ENCODE measurements at places on chromosomes 12 and 14.

DNA sequence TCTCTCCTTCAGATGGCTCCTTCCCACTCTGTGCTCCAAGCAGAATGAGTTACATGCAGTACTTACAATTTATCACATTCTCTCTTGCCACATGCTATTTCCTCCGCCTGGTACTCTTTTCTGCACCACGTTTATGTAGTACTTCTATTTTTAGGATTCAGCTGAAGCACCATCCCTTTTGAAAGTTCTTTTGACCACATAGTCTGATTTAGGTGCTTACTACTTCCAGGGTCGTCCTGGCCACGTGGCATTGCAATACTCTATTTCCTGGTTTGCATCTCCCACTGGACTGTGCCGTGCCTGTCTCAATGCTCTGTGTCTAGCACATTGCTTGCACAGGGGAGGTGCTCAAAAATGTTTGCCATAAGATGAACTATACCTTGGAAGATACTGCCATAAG is 16.3 kb upstream of the TBC1D30 start:
- peak; percentile 28 for DNase-seq

- no peak for DNase-seq
Measured at GRCh38 chr14:96649327-96649601, 147.1 kb downstream of the PAPOLA start.

- no peak for DNase-seq
Measured at GRCh38 chr14:89367779-89368120, 49.3 kb downstream of the FOXN3 start.

DNA sequence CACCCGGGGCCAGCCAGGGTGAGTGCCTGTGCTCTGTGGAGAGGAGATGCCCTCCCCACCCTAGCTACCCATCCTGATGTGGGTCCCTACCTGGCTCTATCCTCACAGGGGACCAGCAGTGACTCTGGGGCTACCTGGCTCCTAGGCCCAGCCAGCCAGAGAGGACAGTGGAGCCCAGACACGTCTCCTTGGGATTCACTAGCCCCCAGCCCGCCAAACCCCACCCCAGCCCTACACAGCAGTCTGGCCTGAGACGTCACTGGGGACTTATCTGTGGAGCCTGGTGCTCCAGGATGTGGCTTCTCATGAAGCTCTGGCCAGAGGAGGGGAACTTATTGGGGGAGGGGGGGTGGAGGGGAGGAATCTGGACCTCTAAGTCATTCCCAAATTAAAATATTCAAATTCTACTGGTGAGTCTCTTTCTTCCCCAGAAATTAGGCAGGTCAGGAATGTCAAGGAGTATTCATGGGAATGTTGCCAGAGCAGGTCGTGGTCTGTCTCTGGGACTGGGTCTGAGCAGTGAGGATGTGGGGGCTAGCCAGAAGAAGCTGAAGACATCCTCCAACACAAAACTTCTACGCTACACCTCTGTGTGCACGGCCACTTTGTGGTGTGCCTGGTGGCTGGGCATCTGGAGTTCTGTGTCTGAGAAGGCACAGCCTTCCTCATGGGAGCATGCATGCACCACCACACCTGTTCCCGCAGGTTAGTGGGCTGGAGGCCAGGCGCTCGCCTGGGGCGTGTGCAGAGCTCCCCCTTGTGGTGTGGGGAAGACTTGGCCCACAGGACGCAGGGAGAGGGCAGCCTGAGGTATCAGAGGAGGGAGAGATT is 2.7 kb downstream of the CMTM5 start:
- peak; percentile 69 for DNase-seq

- peak; percentile 8 for DNase-seq
Measured at GRCh38 chr14:60977847-60978246, 3.0 kb downstream of the TRMT5 start.

- DNase-seq = no peak
Measured at GRCh38 chr12:2764398-2764797, 30.4 kb upstream of the FKBP4 start.

DNA sequence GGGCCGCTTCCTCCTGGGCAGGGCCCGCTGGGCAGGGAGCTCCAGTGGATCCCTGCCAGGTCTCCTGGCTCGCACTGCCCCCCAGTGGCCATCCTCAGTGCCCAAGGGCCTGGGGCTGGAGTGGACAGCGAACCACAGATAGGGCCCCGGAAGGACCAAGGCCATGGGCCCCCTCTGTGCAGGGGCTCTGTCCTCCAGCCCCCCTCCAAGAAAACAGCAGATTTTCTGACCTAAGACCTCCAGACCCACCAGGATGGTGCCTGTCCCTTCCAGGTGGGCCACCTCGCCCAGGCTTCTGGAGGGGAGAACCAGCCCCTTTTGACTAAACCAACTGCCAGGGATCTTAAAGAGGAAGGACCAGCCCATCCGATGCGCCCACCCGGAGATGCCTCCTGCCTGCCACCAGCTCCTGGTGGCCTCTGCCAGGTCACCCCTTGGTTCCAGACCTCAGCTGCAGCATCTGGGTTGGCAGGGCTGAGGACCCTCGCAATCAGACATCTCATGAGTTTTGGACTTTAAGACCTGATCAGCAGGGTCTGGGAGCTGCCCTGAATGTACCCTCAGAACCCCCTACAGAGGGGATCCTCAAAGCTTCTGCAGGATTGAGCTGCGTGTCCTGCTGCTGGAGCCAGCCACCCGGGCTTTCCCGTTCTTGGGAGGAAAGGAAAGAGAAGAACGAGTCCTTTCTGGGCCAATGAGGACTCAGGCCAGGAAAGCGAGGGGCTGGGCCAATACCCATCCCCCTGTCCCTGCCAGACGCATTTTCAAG is 325.8 kb upstream of the DIO3 start:
- DNase-seq = peak; percentile 43

- DNase-seq = peak; percentile 100
Measured at GRCh38 chr12:47741340-47741703, 16.0 kb upstream of the ENDOU start.

DNA sequence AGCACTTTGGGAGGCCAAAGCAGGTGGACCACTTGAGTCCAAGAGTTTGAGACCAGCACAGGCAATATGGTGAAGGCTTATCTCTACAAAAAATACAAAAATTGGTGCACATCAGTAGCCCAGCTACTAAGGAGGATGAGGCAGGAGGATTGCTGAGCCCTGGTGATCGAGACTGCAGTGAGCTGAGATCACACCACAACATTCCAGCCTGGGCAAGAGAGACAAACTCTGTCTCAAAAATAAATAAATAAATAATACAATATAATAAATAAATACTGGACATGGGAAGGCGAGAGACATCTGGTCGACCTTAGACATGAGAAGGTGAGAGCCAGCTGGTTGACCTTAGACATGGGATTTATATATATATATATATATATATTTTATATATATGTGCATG is 119.8 kb upstream of the SLC38A4 start:
- DNase-seq = no peak

GRCh38 chr14:98334186-98334585 is 937.8 kb downstream of the BCL11B start:
- no peak for DNase-seq

DNA sequence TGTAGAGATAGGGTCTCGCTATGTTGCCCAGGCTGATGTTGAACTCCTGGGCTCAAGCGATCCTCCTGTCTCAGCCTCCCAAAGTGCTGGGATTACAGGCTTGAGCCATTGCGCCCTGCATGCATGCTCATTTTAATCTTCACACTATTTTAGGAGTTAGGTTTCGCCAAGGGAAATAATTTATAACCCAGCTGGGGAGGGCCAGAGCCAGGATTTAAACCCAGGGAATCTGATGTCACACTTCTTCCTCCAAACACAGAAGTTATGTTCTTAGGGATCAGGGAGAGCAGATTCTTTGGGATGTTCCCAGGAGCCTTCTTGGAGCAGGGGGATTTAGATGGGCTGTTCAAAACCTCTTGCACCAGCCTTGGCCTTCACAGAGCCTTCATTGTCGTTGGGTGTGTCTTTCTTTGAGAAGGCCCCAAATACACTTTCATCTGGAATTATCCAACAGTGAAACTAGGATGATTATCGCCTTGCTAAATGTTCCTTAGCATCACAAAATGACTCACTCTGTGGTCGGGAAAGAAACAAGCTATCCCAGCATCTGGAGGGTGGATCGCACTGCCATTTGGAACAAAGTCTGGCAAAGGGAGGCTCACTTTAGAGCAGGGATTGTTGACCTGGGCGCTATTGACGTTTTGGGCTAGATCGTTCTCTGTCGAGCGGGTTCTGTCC is 8.2 kb upstream of the PPP1CC start:
- no peak for DNase-seq

DNA sequence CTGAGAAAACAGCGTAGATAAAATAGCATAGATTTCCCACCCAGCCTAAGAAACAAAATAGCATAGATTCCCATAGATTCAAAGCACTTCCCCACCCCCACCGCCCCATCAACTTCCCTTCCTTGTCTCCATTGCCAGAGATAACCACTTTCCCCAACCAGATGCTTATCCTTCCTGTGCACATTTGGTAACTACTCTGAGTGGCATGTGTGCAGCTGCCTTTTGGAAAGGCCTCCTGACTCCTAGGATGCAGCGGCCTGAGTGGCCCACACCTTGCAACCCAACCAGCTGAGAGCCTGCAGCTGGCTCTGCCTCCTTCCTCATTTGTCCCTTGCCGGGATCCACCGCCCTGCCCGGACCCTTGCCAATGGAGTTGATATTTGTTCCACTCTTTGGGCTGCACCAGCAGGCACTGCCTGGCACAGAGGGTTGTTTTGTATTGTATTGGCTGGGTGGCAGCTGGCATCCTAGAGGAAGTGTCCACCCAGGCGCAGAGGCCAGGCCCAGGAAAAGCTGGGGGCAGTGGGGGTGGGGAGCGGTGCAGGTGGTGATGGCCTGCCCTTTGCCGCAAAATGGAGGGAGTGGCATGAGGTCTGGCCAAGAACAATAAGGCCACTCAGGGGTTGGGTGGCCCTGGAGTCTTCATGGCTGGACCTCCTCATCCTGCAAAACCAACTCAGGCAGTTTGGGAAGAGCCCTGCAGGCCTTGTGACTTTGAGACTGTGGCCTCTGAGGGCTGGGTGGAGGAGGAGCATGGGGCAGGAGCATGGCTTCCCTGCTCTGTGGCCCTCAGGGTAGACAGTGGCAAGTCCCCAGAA is 4.9 kb downstream of the SLC48A1 start:
- DNase-seq = peak; percentile 55

- no peak for DNase-seq
Measured at GRCh38 chr12:5094551-5094950, 50.9 kb downstream of the KCNA5 start.

DNA sequence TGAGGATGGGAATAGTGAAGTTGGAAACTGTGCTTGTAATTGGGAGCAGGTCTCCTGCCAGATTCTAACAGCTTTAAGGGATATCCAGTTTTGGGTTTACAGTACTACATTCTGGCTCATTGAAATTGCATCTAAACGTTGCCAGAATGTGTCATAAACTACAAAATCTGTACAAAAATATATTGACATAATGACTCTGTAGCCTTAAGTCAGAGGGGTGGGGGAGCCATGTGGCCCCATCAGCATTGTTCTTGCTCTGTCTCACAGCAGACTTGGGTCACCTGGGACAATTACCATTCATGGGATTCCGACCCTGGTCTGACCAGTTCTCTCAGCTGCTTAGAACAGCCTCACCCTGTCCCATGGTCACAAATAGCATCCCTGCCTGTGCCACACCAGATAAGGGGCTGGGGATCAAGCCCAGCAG is 43.3 kb upstream of the MED13L start:
- DNase-seq = no peak

DNA sequence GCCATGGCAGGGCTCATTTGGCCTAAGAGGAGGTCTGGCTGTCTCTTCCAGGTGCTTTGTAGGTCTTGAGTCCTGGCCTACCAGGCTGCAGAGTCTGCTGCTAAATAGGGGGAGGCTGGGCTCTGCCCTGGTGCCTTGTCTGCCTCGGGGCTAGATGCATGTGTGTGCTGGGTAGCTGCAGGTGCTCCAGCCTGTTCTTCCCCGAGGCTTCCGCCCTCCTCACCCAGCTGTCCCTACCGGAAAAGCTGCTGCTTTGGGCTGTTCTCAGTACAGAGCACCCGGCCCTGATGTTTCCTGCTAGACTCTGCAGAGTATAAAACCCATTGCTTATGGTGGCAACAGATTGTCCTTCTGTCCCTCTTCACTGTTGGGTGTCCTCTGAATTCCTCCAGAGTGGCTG is 37.7 kb downstream of the RAB35 start:
- peak; percentile 65 for DNase-seq

DNA sequence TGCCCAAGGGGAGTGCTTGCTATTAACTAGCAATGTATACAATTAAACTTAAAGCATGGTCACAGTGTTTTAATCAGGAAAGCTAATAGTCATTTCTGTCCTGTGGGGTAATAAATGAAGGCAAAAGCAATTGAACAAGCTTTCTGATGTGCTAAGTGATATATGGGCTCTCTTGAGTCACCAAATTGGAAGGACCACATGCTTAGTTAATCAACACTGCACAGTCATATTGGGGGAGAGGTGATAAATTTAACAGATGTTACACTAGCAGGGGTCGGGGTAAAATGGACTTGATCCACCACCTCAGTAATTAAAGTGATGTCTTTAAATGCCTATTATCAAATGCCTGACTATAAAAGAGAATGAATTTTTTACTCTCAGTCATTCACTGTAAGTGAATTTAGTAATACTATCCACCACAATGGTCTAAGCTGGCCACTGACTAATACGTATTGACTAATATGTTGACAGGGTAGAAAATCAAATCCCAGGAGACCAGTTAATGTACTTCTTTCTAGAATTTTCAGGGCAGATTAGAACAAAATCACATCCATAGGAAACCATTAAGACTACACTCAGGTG is 736.3 kb downstream of the RPS29 start:
- DNase-seq = no peak

GRCh38 chr12:101706403-101706802 is 9.0 kb downstream of the CHPT1 start:
- no peak for DNase-seq

GRCh38 chr12:88566430-88566829 is 13.8 kb downstream of the KITLG start:
- DNase-seq = no peak

DNA sequence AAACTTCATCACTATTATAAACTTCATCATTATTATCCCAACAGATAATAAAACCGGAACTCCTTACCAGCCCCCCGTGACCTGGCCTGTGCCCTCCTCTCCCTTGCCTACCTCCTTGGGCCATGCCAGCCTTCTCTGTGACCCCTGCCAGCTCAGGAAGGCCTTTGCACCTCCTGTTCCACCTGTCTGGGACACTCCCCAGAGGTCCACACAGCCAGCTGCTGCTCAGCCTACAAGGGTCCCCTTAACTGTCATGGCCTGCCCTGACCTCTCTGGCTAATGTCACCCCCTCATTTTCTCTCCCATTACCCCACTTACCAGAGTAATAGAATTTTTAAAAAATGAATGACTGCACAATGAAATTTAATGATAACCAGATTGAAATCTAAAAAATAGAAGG is 121.0 kb downstream of the NCOR2 start:
- no peak for DNase-seq

GRCh38 chr14:56514663-56515371 is 64.8 kb upstream of the TMEM260 start:
- DNase-seq = no peak

DNA sequence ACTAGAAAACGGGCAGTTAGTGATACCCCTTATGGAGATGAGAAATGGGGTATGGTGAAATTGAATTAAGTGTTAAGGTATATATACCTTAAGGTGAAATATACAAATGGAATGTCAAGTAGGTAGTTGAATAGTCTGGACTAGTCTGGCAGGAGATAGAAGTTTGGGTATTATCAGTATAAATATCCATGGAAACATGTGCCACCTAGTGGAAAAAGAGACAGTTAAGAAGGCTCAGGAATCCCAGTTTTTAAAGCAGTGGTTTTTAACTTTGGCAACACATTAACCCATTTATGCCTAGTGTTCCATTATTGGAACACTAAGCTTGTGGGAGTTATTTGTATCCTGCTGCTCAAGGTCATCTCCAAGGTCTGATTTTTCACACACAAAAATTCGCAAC is 38.6 kb upstream of the TPH2 start:
- no peak for DNase-seq
